ENCODE measurements at places on chromosomes 2 and 18. TPM values are rescaled to one million over a fixed set of nuclear protein-coding genes. Genes with fewer than 3 reads are reported as not detected.

GRCh38 chr2:109379507-109379906 lies 234.3 kb downstream of the SEPTIN10 start:
- no peak for DNase-seq

GRCh38 chr2:232887171-232887850 lies 17.2 kb downstream of the SNORC start:
- no peak for DNase-seq

DNA sequence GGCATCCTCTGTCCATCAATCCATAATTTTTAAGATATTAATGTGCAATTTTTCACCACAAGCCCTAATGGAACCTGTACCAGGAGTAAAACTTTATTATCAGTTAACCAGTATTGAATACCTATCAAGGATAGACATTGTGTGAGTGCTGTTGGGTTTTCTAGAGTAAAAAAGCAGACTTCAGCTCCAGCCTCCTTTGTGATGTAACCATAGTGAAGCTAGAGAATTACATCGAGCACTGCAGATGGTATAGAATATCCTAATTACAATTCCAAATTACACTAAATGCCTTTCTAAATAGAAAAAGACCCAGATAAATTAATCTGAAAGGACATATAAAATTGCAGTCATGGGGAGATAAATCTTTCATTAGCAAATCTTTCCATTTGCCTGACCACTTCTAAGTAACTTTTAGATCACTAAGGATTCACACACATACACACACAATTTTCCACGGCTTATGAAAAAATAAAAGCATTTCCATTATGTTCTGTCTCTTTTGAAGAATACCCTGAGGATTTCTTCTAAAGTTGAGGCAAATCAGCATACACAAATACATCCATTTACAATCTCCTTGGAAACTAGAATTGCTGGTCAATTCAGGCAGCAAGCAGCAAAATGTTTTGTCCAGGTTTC lies 117.1 kb upstream of the TANK start:
- no peak for DNase-seq

GRCh38 chr2:107728586-107728985 lies 98.1 kb upstream of the RGPD4 start:
- no peak for DNase-seq

- no peak for DNase-seq
These were observed 69.4 kb downstream of the MYO3B start for GRCh38 chr2:170247333-170247732.

The MYCN gene
- 0.73 TPM for total RNA-seq

The PLCD4 gene
- total RNA-seq: 0.73 TPM

The KYNU gene
- total RNA-seq: 3.8 TPM

Data from left cardiac atrium (tissue), 4 donors.